SJSA1 (cell line): ENCODE measurements at places on chromosomes 6 and 20.

- DNase-seq = no peak
These were observed 260.6 kb downstream of the GMPR start for GRCh38 chr6:16498957-16499356.

DNA sequence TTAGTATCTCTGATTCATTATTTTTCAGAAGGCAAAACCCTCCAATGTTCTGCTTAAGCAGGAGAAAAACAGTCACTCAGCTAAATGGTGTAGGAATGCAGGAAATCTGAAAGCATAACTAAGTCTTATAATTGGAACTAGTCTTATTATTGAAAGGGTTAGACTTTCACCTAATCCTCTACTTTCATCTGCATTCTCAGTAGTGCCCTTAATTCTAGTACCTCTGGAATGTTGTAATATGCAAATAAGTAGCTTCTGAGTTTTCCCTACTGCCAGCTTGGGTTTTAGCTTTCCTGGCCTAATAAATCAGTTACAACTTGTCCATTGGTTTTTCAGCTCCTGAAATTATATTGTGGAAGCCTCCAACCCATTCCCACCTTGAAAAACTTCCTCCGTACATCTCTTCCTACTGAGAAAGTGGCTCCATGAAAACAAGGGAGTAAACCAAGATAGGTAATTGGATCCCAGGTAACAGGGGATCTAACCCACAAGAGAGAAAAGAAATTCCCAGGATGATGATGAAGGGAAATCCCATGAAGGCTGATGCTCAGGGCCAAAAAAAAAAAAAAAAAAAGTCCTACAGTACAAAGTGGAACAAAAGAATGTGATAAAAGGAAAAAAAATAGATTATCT lies 147.0 kb downstream of the TBC1D32 start:
- DNase-seq = no peak

DNA sequence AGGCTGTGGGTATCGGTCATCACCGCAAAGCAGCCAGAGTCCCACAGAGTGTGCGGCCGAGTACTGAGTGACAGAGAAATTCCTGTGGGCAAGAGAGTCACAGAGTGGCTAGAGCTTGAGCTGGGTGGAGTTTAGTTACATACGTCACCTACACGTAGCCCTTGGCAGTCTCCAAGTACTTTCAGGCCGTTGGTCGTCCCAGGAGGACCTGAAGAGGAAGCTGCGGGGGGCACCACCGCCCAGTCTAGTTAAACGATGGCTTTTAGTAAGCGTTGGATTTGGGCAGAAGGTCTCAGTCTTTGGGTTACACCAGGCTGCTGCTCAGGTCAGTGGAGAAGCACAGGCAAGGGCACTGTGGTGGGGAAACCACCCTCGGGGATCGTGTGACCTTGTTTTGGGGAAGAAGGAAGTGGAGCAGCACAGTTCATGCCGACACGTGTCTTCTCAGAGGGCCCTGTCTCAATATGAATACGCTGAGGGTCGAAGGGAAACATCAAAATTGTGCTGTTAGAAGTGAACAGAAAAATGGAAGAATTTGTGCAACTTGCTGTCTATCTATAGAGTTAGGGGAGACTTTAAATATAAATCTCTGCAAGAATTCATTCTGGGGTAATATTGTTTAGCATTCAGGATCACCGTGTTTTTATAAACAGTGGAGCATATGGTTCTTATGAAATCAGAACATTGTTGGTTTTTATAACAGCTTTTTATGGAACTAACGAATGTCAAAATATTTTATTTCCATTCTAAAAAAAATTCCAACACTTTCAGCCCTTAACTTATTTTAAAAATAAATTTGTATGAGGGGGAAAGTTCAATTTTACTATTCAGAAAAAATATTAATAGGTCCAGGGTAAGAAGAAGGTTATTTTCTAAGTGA lies 28.6 kb downstream of the KIF25 start:
- DNase-seq = no peak

GRCh38 chr6:144019929-144020328 lies 11.9 kb upstream of the PLAGL1 start:
- DNase-seq = no peak

DNA sequence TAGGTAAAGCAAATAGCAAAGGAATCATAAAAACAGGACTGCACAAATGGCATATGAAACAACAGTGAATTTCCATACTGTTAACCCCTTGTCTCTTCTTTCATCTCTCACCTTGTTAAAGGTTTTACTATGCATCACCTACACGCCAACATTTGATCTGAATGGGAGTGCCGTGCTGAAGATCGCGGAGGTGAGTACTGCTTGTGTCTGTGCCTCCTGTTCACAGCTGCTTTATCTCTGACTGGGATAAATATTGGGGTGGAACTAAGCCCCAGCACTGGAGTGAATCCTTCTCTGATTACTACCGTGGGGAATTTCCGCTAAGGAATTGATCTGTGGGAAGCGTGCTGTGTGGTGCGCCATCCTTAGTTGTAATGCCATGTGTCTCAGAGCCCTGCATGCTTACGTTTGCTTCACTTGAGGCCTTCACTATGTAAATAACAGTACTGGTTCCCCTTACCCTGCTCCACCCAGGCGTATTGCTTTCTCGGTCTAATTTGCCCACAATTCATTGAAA lies 11.4 kb upstream of the PBOV1 start:
- DNase-seq = no peak

DNA sequence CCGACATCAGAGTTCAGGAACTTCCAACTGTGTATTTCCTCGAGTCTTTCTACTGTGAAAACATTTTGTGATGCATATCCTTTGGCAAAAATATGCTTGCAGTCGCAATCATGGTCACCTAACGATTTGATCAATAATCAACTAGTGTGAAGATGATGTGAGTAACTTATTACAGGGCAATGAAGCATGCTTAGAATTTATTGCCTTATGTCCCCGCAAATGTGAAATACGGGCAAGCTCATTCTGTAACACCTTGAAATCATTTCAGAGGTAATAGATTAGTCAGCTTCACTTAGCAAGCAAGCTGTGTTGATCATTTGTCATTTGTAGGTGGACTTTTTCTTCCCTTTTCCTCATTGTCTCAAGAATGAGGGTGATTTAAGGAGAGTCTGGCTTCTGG lies 67.9 kb upstream of the DOK5 start:
- no peak for DNase-seq

DNA sequence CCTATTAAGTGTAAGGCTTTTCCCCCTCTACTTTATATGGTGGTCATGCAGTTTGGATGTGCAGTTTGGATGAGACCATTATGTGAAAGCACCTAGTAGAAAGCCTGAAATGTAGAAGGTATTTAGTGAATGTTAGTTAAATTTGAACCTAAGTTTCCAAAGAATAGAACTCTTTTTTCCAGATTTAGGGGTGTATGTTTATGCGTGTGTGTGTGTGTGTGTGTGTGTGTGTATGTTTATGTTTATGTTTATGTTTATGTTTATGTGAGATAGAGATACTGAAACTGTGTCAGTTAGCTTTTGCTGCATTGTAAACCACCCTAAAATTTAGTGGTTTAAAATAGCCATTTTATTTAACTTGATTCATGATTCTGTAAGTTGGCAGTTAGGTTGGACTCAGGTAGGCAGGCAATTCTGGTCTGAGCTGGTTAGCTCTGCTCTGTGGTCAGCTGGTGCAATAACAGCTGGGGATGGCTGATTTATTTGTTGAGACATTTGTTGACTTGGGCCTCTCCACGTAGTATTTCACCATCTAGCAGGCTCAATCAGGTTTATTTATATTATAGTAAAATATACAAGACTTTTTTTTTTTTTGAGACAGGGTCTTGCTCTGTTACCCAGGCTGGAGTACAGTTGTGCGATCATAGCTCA lies 54.0 kb downstream of the STK4 start:
- no peak for DNase-seq
